SHP77 treated with DMSO at 0.1 percent for 48 hours (cell line): ENCODE measurements at places on chromosomes 3 and 15.

DNA sequence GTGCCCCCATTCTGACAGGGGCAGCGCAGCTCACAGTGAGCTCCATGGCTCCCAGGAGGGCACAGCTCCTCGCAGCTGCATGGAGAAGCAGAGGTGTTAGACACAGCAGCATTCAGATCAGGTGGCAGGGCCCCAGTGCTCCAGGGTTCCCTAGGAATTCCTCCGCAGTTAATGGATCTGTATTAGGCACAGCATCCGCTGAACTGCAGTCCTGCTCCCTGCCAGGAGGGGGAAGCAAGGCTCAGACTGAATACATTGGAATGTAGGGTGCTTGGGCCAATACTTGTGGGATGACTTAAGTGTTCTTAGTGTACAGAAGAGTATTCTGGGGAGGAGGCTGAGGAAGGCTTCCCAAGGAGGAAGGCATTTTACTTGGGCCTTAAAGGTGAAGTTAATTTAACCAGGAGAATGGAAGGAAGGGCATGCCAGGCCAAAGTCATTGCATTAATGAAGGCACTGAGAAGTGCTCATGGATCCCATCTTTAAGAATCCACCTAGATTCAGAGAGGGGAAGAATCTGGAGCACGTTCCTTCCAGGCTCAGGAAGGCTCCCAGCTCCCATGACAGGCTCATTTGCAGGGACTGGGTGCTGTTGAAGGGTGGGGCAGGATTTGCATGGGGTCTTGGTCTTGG, 111.6 kb downstream of the RAB11A start:
- no peak for DNase-seq

- no peak for DNase-seq
Measured at GRCh38 chr3:55431041-55431440, 56.1 kb downstream of the WNT5A start.

DNA sequence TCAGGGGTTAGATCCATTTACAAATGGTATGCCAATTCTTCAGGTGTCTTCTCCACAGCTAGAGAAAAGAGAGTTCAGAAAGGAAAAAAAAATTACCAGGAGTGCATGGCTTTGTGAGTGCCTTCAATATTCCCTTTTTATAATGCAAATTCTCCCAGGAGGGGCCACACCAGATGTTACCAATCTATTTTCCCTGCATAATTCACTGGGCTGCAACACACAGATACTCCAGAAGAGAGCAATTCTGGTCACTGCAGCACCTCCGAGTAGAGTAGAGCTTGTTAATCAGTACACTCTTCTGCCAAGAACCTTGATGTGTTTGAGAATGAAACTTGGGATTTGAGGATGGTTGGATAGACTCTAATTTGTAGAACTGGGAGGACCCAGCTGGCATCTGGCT, 80.7 kb upstream of the SPRED1 start:
- DNase-seq = no peak

- no peak for DNase-seq
Measured at GRCh38 chr3:194120789-194121770, 14.9 kb upstream of the HES1 start.

- no peak for DNase-seq
Measured at GRCh38 chr3:161221806-161222600, 892 bp downstream of the NMD3 start.

GRCh38 chr3:123163141-123163540, 38.6 kb upstream of the SEC22A start:
- no peak for DNase-seq

DNA sequence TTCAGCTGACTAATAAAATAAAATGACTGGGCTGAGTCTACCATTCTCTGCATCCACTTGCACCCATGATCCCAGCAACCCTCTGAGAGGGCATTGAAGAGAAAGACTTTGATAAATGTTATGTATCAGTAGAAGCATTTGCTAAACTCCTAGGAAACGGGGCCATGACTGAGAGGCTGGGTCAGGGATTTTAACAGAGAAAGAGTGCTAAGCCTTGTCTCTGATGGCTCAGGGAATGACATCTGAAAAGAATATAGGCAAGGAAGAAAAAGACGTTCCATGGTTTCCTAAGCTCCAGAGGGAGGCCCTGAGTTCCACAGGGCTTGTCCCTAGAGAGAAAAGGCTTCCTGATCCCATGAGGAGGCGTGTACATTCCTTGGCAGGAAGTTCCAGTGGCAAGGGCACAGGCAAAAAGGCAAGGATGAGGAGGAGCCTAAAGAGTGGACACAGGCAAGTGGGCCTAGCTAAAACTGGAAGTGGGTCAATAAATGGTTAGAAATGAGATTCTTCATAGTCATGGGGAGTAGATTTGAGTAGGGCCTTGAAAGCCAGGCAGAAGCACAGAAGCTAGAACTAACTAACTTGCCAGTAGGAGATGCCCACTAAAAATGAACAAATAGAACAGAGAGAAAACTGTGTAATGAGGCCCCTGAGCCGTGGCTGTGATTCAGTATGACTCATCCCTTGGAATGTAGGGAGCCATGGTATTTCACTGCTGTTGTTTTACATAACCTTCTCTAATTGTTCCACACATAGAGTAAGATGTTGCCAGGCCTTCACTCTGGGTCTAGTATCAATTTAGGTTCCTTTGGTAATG, 44.9 kb upstream of the MANF start:
- no peak for DNase-seq

GRCh38 chr3:44930911-44931310, 45.1 kb downstream of the ZDHHC3 start:
- DNase-seq = no peak

GRCh38 chr3:14357463-14357862, 44.9 kb upstream of the SLC6A6 start:
- DNase-seq = no peak

DNA sequence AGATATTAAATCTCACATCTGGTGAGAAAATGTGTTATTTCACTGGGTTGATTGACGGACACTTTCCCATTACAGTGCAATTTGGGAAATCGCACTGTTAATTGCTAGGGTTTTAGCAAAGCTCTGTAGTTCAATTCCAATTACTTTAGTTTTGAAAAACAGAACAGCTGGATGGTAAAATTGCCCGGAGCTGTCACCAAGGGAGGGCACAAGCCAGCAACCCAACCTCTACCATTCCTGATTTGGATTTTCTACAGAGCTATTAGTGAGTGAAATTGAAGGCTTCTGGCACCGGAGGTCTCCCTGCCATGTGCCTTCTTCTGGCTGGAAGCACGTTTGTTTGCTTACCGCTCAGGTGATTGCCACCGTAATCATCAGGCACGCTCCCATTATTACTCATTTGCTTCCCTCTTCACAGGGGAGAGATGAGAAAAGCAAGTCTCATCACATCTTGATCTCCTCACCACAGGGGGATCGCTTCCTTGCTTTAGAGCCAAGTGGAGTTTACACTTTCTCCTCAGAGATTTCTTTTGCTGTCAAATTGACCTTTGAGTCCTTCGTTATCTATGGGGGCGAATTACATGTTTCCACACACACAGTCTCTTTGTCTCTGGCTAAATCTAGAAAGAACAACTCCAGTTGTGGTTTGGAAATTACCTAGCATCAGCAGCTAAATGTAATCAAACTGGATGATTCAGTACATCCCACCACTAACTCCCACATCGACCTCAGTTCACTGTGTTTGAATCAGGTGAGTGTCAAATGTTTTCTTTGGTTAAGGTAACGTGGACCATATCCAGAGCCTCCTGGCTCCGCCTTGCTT, 421.7 kb upstream of the GOLIM4 start:
- DNase-seq = no peak

DNA sequence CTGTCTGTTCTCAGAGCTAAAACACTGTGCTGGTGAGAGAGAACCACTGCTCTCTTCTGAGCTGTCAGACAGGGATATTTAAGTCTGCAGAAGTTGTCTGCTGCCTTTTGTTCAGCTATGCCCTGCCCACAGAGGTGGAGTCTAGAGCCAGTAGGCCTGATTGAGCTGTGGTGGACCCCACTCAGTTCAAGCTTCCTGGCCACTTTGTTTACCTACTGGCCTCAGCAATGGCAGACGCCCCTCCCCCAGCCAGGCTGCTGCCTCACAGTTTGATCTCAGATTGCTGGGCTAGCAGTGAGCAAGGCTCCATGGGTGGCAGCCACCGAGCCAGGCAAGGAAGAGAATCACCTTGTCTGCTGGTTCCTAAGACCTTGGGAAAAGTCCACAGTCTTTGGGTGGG, 21.0 kb upstream of the CACNA1D start:
- DNase-seq = no peak

DNA sequence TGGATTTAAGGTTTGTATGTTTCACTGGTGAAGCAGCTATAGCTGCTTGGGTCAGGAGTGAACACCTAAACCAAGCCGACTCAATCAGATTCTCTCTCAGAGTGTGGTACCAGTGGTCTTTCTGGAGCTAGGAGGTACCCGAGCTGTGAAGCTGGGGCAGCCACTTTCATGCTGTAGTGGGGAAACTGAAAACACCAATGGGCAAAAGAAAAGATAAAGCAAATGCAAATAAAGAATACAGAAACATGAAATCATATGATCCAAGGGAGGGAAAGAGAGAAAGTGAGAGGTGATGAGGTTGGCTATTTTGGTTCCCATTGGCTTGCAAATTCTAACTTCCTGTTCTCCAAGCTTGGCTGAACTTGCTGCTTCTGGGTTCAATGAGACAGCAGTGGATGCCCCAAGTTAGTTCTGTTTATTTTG, 212.3 kb upstream of the CFAP20DC start:
- no peak for DNase-seq

- DNase-seq = no peak
Measured at GRCh38 chr3:152853196-152853595, 18.3 kb downstream of the P2RY1 start.

DNA sequence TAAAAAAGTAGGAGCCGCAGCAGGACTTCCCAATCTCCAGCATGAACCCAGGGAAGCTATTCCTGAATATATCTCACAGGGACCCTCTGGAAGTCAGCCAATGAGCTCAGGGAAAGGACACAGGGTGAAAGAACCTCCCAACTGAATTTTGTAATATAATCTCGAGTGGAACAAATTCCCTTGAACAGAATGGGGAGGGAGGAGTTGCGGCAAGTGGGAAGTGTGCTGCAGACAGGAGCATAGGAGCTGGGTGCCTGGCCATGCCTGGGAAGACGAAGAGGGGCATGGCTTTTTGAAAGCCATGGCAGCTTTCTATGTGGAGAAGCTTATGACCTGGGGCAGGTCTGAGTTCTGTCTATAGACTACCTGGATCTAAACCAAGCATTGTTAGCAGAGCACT, 98.4 kb downstream of the CBLB start:
- no peak for DNase-seq

GRCh38 chr15:69983696-69984265, 113.9 kb downstream of the TLE3 start:
- no peak for DNase-seq

DNA sequence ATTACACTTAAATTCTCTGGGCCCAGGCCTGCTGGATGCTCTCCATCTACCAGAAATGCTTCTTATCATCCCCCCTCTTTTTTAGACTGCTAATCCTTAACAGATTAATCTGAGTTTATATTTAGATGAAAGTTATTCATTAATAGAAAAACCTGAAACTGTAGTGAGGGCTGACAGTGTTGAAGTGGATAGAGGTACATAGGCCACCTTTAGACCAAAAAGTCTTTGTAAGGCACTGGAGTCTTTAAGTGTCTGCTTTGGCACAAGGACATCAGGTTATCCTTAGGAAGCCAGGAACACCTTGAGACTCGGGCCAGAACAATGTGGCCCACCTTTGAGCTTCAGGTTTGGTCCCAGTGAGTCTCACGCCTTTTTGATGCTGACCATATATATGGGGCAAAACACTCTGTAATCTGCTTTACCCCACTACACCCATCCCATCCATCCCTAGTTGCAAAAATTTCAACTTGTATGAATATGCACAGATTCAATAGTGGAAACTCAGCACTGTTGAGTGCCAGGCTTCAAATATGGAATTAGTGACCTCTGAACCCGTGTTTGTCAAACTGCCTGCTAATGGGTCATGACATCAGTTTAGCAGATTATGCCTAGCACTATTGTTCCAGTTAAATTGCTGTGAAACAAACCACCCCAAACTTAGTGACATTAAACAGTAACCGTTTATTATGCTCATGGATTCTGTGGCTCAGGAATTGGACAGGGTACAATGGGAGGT, 44.0 kb downstream of the PDE8A start:
- no peak for DNase-seq

GRCh38 chr3:153572654-153573053, 410.6 kb downstream of the RAP2B start:
- no peak for DNase-seq

GRCh38 chr3:144820726-144821125, 849.1 kb downstream of the DIPK2A start:
- DNase-seq = no peak

DNA sequence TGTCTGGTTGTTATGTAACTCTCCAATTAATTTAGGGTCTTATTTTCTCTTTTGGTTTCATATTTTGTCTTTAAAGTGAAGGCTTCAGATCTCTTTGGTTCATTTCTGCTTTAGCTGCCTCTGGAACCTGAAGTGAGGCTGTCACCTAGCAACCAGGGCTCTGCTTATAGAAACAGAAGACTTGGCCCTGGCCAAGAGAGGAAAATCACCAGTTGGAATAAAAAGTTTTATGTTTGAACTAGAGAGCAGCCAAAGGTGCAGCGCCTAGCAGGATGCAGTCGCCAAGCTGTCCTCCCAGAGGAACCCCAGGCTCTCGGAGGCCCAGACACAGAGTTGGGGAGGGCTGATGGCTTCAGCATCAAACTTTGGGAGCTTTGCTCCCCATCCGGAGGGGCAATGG, 41.1 kb downstream of the LYZL4 start:
- DNase-seq = no peak

DNA sequence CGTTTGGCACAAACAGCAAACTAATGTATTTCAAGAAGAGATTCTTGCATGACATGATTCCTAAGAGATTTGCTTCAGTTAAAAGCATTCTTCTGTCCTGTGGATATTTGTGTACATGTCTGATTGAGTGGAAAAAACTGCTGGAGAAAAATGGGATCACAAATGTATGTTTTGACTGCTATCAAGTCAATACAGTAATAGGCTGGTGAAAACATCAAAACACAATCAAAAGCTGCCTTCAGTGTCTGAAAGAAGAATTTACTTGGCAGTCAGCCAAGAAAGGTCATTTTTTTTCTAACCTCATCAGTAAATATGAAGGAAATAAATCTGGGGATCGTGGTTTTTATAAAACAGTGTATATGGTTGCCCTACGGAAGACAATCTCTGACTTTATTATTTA, 1214.8 kb downstream of the NSUN3 start:
- DNase-seq = no peak

GRCh38 chr15:64355348-64355943, 527 bp downstream of the CSNK1G1 start:
- DNase-seq = no peak
